H4 (cell line): ENCODE measurements at places on chromosomes 2 and 18. TPM values are rescaled to one million over a fixed set of nuclear protein-coding genes. Genes with fewer than 3 reads are reported as not detected.
A peak's percentile ranks its signal among the peaks of the same experiment; 100 is the strongest.

- DNase-seq: no peak
These were observed 144.8 kb upstream of the NDUFV2 start for GRCh38 chr18:8957731-8958130.

The EMILIN1 gene
- 10.8 and 30.2 TPM in 2 replicates for total RNA-seq

GRCh38 chr18:7224198-7224597, 6.7 kb upstream of the LRRC30 start:
- no peak for DNase-seq

DNA sequence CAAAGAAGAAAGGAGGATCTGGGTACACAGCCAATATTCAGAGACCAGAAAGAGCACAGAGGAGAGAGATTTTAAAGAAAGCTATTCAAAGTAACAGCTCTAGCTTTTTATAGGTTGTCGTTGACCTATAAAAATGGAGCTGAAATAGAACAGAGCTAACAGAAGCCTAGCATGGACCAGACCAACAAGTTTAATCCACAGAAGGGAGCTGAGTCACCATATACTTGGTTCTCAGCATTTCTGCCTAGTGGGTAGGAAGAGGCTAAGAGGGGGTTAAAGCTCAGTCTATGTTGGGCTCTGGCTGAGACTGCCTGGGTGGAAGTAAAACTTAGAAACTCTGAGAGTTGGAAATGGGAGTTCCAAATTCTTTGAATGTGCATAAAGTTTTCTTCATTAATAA, 678.0 kb upstream of the CDH2 start:
- DNase-seq: peak; percentile 28

GRCh38 chr2:52036024-52036423, 1004.1 kb upstream of the NRXN1 start:
- no peak for DNase-seq

DNA sequence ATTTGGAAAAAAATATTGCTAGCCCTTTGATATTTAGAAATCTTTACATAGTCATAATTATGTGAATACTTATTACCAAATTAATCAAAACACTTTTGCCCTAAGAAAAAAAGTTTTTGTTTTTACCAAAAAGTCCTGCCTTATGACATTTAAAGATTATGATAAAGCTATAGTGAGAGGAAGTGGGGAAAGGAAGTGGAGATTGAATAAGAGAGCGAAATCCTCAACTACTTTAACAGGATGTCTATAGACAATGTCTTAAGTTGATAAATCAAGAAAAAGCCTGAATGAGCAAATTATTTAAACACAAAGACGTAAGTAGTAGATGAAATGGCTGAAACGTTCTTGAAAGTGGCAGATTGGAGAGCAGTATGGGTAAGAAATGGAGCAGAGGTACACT, 20.9 kb upstream of the VPS54 start:
- DNase-seq: no peak
